ENCODE measurements at places on chromosomes 7 and 10.

DNA sequence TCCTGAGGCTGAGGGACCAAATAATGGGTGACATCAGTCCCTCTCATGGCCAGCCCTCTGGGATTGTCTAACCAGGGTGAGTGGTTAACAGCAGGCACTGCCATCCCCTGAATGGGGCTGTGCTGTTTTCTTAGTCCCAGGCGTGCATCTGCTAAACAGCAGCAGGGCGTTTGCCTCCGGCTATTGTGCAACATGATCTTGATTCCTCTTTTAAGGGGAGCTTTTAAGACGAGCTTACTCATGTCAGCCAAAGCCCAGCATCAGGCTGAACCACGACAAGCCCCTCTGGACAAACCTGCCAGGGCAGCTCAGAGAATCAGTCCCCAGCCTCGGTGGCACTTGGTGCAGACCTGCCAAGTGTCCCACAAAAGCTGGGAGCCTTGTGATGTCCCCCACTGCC is 16.2 kb upstream of the IGFBP3 start:
- DNase-seq = no peak

DNA sequence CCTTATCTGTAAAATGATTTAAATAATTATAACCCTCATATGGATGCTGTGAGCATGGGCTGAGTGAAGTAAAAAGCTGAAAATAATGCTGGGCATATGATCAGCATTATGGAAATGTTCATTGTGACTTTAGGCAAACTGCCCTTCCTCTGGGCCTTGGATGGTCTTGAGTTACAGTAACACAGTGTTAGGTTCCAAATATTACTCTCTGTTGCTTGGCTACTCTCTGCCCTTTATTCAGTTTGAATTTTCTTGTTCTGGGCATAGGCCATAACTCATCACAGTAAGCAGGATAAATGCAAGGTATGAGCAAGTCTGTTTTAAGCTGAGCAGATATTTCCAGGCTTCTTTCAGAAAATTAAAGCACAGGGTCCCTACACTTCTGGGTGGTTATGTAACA is 868.0 kb downstream of the KCNMA1 start:
- no peak for DNase-seq

DNA sequence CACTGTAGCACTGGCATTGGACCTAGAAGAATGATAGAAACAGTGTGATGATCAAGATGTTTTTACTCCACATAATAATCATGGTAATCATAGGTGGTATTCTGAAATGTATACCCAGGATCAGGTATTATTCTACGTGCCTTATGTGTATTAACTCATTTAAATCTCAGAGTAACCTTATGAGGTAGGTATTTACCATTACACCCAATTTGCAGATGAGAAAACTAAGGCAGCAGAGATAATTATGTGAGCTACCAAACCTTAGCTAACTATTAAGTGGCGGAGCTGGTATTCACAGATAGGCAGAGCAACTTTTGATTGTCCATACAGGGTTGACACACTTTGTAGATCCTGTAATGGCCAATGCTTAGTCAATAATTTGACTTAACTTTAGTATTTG is 2.5 kb downstream of the CAMK1D start:
- no peak for DNase-seq

DNA sequence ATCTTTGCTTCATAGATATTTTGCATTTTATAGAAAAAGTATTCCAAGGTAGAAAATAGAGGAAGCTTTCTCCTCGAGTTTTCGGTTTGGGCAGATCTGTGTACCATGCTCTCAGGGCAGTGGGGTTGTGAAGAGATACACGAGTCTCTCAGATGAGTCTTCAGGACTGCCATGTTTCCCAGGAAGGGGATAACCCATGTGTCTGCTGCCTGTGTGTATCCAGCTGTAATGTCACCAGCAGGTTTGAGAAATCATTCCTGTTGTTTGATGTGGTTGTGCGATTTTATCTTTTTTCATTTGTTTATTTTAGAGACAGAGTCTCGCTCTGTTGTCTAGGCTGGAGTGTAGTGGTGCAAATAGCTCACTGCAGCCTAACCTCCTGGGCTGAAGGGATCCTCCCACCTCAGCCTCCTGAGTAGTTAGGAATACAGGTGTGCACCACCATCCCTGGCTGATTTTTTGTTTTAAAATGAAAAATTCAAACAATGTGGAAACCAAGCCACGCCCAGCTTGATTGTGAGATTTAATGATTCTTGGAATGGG is 48.9 kb downstream of the SNX10 start:
- no peak for DNase-seq

GRCh38 chr10:112628951-112629609 is 182.1 kb downstream of the VTI1A start:
- DNase-seq = no peak

DNA sequence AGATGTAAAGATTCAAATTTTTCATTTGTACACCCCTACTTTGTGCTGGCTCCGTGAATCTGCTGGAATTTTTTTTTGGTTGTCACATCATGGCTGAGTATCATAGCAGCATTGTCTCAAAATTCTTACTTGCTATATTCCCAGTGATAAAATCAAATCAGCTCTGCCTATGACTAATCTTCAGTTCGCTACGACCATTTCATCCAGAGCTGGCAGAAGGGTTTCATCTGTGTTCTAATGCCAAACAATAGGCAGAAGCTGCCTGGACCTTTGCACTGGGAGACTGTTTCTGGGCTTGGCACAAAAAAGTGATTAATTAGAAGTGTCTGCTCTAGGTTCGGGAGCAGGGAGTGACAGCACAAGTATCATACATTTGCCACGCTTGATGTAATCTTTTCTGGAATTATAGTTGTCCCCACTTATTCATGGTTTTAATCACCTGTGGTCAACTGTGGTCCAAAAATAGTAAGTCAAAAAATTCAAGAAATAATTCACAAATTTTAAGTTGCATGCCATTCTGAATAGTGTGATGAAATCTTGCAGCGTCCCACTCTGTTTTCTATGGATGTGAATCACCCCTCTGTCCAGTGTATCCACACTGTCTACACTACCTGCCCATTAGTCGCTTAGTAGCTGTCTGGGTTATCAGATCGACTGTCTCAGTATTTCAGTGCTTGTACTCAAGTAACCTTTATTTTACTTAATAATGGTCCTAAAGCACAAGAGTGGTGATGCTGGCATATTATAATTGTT is 120.5 kb upstream of the IMMP2L start:
- DNase-seq = no peak

DNA sequence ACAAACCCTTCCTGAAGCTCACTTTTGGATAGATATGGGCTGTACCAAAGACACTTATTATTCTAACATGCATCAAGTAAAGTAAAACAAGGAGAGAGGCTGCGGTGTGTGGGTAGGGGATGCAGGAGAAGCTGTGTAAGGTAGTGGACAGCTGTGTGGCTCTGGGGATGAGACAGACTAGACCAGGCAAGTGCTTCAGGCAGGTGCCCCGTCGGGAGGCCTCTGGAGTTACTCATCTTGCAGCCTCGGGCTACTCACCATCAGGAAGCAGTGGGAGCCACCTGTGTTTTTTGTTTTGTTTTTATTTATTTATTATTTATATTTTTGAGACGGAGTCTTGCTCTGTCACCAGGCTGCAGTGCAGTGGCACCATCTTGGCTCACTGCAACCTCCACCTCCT is 49.3 kb upstream of the NCAPG2 start:
- DNase-seq = no peak

Measured in NCI-H748 treated with DMSO at 0.1 percent for 48 hours (cell line).